Esophagus squamous epithelium (tissue), 5 donors: ENCODE measurements at places on chromosomes 13 and 19.

DNA sequence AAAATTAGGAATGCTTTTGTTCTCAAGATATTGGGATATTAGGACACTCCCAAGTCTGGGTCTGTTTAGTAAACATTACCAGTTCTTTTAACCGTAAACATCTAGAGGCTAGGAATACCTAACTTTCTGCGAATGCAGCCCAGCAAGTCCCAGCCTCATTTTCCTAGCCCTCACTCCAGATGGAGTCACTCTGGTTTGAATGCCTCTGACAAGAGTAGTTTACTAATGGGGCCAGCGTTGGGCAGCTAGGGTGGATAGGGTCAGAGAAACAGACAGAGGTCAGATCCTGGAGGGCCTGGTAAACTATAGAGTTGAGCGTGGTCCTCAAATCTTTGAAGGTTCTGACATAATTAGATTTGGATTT lies 53.6 kb downstream of the WDFY2 start:
- no peak for DNase-seq

DNA sequence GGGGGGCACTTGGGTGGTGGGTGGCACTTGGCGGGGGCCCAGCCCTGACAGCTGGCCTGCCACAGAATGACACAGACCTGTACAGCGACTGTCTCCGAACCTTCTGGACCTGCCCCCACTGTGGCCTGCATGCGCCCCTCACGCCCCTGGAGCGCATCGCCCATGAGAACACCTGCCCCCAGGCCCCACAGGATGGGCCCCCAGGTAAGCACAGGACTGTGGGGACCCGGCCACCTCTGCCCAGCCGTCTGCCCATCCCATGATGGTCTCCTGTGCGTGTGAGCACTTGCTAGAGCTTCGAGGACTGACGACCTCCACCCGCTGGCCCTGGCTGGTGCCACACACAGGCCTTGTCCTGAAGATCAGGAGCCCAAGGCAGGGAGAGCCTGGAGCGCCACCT lies 32.0 kb downstream of the DHX34 start:
- DNase-seq = no peak

DNA sequence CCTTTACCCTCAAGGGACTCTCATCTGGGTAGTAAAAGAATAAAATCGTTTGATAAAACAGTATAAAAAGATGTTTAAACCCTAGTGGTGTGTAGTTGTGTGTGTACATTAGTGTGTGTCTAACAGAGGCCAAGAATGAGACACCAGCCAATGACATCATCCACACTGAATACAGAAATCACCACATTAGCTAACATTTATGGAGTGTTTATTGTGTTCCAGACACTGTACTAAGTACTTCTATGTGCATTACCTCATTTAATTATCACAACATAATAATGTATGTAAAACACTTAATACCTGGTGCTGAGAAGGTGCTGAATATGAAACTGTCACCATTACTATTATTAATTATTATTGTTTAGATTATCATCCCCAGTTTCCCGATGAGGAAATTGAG lies 49.1 kb upstream of the UQCRFS1 start:
- no peak for DNase-seq

DNA sequence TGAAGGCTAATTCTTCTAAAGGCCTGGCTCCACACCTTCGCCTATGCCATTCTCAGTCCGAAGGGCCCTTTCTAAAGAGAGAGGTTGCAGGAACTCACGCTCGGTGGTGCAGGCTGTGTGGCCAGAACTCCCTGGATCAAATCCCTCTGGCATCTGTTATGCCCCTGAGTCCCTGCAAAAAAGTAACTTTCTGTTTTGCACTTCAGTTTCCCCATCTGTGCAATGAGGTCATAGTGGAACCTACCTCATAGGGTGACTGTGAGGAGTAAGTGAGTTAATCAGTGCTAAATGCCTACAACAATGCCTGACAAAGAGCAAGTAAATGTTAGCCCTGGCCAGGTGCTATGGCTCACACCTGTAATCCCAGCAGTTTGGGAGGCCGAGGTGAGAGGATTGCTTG lies 7.3 kb downstream of the IGSF23 start:
- no peak for DNase-seq

DNA sequence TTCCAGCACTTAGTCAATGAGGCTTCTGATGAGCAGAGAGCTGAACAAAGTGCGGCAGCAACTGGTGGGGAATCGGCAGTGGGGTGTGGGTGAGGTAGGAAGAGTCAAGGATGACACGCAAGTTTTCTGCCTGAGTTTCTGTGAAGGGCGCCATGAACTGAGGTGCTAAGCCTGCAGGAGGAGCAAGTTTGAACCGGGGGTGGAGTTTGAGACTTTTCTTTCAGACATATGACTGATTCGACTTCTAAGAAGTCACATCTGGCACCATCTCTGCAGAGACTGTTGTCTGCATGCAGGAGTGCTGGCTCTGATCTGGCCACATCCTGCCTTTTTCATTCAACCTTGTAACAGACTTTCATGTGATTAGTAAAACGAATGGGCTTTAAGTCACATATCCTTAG lies 14.8 kb upstream of the GPI start:
- DNase-seq = no peak

GRCh38 chr13:84776593-84776992 lies 894.3 kb upstream of the SLITRK1 start:
- DNase-seq = no peak
